ENCODE measurements at places on chromosomes 1 and 21.
A peak's percentile ranks its signal among the peaks of the same experiment; 100 is the strongest.

- peak; percentile 10 for DNase-seq
Measured at GRCh38 chr1:209335178-209335577, 248.3 kb upstream of the CAMK1G start.

DNA sequence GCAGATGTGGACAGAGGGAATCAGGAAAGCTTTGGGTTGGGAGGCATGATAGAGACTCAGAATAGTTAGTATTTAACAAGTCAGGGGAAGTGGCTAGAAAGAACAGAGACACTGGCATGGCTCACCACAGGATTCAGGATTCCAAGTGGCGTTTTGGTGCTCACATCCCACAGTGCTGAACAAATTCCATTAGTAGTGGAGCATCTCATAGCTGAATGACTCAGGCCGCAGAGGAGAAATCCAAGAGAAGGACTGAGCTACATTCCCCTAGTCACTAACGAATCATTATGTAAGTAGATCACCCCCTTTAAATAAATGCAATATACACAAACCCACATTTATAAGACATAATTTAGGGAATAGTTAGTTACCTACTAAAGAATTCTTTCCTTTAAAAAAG lies 5.0 kb upstream of the KCNJ9 start:
- no peak for DNase-seq

- DNase-seq: peak; percentile 20
Measured at GRCh38 chr1:10033359-10033845, 644 bp downstream of the UBE4B start.

DNA sequence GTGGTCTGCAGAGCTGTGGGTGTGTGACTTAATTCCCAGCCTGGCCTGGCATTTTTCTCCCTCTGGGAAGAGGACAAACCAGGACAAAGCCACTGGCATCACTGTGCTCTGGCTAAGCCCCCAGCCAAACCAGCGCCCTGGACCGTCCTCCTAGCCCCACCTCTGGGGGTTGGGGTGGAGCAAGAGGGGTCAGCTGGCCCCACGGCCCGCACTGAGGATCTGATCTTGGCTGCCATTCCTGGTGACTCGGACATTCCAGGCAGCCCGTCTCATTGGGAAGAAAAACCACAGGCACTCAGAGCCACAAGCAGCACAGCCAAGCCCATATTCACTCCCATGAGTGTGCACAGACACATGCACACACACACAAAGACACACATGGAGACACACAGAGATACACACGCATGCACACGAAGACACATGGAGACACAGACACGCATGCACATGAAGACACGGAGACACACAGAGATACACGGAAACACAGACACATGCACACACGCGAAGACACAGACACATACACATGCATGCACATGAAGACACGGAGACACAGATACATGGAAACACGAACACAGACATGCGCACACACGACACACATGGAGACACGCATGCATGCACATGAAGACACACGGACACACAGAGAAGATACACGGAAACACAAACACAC lies 2.3 kb upstream of the MXRA8 start:
- DNase-seq: no peak

- DNase-seq: peak; percentile 87
Measured at GRCh38 chr1:226109829-226110248, 47.3 kb downstream of the H3-3A start.

DNA sequence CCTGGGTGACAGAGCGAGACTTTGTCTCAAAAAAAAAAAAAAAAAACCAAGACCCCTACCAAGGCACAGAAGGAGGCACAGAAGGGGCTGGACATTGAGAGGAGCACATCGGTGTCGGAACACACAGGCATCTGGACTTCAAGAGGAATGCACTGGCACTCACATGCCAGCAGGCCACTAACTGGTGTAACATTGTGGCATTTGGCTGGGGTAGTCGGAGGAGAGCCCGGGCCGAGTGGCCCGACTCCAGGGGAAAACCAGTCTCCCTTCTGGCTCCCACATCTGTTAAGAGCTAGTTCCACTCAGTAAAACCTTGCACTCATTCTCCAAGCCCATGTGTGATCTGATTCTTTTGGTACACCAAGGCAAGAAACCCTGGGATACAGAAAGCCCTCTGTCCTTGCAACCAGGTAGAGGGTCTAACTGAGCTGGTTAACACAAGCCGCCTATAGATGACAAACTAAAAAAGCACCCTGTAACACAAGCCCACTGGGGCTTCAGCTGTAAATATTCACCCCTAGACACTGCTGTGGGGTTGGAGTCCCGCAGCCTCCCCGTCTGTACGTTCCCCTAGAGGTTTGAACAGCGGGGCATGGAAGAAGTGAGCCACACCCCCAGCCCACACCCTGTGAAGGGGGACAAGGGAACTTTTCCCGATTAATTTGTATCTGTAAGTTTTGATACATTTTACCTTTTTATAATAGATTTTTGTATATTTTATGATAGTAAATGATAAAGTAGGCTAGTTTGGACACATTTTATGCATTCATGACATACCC lies 17.2 kb upstream of the AKIRIN1 start:
- no peak for DNase-seq

GRCh38 chr1:204615881-204616280 lies 69.7 kb downstream of the LRRN2 start:
- DNase-seq: no peak

- DNase-seq: no peak
Measured at GRCh38 chr1:36836196-36836883, 198.0 kb downstream of the GRIK3 start.

DNA sequence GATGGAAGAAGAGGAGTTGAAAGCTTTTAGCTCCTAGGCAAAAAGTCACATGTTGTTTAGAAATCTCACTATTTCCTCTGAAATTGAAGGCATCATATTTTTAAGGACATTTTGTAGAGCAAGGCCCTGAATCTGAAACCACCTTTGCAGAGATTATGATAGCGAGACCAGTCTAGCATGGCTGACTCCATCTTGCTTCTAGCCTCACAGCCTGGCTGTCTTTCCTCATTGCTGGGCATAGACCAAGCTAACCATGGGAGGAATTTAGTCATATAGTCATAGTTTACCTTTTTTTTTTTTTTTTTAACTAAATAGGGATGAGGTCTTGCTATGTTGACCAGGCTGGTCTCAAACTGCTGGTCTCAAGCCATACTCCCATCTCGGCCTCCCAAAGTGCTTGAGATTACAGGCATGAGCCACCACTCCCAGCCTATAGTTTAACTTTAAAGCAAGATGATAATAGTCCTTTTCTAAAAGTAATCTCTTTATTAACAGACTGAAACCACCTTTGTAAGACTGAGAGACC lies 42.2 kb upstream of the ZNF326 start:
- DNase-seq: no peak

DNA sequence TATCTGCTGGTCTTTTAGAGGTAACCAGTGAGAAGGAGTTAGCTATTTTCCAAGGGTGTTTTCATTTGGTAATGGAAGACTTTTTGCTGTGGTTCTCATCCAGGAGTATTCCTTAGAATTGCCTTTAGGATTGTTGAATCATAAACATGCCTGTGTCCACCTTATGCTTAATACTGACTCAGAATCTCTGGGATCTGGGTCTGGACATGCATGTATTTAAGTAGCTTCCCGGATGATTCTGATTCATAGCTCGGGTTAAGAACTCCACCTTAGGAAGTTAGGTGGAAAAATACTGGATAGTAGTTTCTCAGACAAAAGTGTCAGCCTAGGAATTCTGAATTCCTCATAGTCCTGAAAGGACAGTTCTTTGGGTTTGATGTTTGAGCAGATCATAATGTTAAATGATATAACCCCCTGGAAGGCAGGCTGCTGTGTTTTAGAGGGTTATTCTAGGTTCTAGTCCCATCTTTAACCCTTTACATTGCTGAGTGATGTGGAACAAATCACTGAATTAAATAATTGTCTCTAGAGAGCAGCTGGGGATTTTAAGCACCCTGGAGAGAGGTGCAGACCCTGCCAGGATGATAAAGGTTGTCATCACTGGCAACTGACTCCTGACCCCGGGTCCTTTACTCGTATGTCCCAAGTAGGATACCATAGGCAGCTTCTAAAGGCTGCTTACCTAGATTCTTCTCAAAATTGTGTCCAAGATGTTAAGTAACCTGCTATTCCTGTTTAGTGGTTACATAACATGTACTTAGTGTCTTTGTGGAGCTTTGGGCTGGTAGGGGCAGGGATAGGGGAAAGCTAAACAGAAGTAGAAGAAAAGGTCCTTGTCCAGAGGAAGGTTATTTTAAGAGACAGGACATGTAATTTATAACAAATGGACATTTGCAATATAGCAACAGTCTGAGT lies 14.5 kb upstream of the C4BPB start:
- DNase-seq: no peak

Data from activated naive CD8-positive, alpha-beta T cell treated with anti-CD3 and anti-CD28 coated beads, Interleukin-2, amount 50 U/mL, for 24 hours (primary cell).